COR-L47 (cell line): ENCODE measurements at places on chromosomes 2 and 18.

- peak; percentile 82 for DNase-seq
These were observed 260.5 kb downstream of the CCDC85A start for GRCh38 chr2:56444339-56444738.

DNA sequence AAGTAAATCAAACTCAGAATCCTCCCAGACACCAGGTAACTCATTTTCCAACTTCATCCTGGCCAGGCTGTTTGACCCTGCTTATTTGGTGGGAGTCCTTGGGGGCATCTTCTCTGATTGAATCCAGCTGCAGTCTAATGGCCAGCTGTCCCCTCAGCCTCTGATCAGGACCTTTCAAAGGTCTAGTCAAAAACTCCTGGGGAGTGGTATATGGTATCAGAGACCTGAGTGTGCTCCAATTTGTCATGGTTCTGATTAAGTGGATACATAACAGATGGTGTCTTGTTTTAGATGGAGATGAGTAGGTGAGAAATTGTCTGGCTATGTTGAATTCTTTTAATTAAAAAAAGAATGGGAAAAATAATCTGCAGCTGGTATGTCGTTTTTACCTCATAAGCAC lies 842.6 kb upstream of the ACVR2A start:
- no peak for DNase-seq

GRCh38 chr18:53817976-53818950 lies 406.2 kb downstream of the MBD2 start:
- DNase-seq: no peak

DNA sequence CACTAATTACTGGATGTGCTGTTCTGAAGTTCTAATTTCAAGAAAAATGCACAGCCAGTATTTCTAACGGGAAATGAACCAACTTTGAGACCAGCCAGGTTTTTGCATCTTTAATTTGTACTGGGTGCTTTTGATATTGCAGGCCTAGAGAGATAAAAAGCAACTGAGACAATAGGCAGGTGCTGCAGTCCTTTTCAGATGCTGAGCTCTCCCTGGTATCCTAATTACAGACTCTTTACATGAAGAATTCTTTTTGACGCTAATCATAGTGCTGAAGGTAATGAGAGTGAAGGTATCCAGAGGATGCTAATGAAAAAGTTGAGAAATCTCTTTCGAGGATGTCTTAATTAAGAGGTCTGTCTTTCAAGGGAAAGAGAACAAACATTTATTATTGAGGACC lies 85.1 kb downstream of the SERPINB8 start:
- no peak for DNase-seq

- no peak for DNase-seq
These were observed 116.6 kb upstream of the SMIM21 start for GRCh38 chr18:75544051-75544481.
